ENCODE measurements at places on chromosomes 16 and 17.
A peak's percentile ranks its signal among the peaks of the same experiment; 100 is the strongest.

GRCh38 chr16:4114257-4115208, 1.7 kb downstream of the ADCY9 start:
- DNase-seq = no peak

DNA sequence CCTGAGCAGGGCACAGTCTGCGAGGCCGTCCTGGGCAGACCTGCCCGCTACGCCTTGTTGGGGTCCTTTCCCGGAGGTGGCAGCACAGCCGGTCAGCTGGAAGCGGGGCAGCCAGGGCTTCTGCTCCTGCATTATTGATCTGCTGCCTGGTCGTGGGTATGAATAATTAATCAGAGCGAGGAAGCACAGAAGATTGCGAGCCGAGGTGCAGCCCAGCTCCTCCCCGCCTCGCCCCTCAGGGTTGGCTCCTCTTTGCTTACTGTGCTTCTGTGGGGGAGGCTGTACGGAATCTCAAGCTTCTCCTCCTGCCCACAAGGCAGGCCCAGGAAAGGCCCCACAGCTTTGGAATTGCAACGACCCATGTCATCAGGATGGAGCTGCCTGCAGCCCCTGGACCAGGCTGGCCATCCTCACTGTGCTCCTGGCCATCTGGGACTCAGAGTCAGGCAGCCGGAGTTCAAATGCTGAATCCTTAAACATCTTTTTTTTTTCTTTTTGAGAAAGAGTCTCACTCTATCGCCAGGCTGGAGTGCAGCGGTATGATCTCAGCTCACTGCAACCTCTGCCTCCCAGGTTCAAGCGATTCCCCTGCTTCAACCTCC, 25.6 kb downstream of the TRARG1 start:
- DNase-seq = no peak

- no peak for DNase-seq
Observed at GRCh38 chr17:36835036-36835435, 102.2 kb upstream of the LHX1 start.

GRCh38 chr17:51050291-51051033, 70.2 kb downstream of the SPAG9 start:
- no peak for DNase-seq

DNA sequence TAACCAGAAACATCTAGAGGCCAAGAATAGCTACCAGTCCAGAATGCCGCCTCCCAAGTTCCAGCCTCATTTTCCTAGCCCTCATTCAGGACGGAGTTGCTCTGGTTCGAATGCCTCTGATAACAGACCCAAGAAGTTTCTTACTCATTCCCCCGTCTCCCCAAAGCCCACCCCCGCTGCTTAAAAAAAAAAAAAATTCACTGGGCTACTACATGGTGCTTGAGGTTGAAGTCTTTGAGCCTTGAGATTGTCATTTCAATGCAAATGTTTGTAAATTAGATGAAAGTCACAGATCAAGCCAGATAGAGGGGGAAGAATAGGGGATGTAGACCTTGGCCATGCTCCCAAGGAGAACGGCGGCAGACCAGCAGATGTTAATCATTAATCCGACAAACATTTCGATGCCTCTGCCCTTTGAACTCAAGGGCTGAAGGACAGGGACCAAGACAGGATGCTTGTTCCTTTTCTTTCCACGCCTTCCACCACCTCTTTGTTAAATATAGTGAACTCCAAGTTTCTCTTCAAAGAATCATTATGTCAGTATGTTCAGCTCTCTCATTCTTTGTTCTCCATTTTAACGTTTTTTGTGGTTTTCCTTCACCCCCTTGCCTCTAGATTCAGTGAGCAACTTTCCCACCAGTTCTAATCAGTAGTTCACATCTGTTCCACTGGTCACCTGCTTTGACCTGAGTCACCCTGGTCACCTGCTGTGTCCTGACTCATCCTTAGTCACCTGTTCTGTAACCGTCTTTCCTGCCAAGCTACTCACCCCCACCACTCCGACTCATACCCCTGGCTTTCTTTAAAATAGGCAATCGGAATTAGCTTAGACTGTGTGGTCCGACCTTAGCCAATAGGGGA, 190.3 kb downstream of the CPPED1 start:
- DNase-seq = no peak

DNA sequence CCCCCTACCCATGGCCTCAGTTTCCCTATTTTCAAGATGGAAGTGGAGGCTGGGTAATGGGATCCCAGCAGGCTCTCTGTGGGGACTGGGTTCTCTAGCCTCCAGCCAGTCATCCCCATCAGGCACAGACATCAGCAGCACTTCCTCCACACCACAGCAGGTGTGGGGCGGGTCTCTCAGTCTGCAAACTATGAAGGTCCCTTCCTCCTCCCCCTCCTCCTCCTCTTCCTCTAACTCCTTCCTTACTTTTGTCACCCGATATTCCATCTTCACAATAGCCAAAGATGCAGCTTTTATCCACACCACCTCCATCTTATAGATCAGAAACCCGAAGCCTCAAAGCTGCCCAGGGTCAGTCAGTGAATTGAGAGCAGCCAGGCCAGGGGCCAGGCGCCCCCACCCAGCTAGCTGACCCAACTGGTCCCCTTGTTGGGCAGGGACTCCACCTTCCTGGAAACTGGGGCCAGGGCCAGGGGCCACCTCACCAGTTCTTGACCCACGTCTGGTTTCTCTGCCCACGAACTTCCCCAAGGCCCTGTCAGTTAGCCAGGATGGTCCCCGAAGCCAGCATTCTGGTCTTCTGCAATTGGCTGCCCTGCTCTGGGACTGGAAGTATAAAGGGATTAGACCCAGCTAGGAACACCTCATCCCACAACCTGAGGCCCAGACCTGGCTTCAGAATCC, 2.5 kb downstream of the FAM83G start:
- no peak for DNase-seq

DNA sequence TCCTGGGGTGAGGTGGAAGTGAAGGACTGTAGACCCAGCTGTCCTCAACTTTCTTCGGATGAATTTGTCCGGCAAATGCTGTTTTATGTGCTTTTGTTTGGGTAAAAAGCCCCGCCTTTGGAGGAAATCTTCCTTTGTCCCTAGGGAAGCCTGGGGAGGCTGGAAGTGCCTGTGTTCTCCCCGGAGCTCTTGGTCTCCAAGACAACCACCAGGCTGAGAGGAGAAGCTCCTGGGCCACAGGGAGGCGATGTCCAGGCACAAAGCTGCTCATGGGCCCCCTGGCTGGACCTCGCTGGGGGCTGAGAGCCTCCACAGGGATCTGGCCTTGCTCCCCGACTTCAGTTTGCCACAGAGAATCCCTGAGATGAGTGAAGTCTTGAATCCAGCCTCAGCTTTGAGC, 293.1 kb upstream of the N4BP1 start:
- no peak for DNase-seq

- DNase-seq = no peak
Observed at GRCh38 chr17:73360961-73361761, 49.4 kb upstream of the CDC42EP4 start.

DNA sequence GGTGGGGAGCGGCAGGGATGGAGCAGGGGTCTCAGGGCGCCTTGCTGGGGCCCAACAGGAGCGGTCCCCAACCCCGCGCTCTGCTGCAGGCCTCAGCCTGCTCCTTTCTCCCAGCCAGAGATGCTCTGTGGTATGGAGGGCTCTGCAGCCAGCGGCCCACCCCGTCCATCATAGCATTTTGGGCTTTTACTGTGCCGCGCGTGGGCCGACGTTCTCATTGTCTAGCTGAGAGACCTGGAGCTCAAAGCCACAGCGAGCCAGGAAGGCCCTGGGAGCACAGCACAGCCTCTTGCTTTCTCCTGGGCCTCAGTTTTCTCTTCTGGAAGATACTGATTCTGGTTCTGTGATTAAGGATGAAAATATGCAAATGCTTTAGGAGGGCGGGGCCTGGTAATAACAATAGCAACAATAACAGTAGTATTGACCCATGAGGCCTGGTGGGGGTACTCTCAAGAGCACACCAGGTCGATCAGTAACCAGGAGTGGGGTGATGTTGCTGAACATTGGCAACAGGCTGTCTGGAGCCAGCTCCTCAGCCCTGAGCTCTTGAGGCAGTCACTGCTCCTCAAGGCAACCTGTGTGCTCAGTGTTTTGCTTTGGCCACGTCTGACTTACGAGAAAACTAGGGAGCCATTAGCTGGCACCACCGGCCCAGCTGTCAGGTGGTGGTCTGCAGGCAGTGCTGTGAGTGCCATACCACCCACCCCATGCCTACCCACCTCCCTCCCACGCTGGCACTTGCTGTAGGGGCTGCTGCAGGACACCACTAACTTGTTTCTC, 1.1 kb upstream of the RASD1 start:
- peak; percentile 4 for DNase-seq

- no peak for DNase-seq
Observed at GRCh38 chr17:77288115-77288619, 147.4 kb downstream of the SEC14L1 start.

- peak; percentile 65 for DNase-seq
Observed at GRCh38 chr16:11597235-11598095, 10.7 kb upstream of the LITAF start.

- DNase-seq = no peak
Observed at GRCh38 chr16:28182801-28183200, 29.0 kb downstream of the XPO6 start.

- no peak for DNase-seq
Observed at GRCh38 chr17:37888881-37889280, 35.3 kb upstream of the TBC1D3K start.

DNA sequence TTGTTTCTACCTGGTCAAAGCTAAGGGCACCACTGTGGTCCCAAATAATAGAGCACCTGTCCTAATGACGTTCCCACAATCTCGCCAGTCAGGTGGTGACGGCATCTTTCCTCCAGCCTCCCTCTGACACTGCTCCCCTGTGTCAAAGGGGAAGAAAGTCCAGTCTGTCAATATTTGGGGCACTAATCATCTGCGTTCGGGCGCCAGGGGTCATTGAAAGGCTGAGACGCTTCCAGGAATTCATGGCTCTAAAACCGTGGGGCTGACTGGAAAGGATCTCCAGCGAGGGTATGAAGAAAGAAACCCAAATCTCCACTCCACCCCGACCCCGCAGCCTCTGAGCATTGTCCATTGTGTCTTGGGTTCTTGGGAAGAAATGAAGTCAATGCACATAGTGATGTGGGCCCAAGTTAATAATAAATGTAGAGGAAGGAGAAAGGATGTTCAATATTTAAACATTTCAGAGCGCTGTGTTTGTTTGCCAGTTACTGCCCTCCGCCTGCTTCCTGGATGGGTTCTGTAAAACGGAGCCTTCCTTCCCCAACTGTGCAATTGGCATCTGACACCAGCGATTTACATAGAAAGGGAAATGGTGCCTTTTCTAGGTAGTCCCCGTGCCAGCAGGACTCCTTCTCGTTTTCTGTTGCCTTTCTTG, 103.2 kb downstream of the SOCS1 start:
- DNase-seq = no peak

DNA sequence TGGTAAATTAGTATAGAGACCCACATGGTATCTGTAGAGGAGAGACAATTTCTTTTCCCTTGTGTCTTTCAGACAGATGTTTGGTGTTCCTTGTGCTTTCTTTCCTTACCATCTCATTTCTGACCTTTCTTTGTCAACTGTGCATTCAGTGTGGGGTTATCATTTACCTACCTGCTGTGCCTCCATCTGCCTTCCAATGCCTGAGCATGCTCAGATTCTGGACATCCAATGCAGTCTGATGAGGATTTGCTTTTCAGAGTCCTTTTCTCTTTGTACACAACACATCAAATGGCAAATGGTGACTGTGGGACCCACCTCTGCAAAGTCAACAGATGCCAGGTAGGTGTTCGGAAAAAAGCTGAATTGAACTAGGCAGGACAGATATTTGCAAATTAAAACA, 364.8 kb downstream of the CA10 start:
- DNase-seq = no peak

GRCh38 chr16:84827897-84828296, 8.1 kb downstream of the CRISPLD2 start:
- DNase-seq = no peak

GRCh38 chr17:56478836-56479447, 114.6 kb upstream of the NOG start:
- peak; percentile 45 for DNase-seq

DNA sequence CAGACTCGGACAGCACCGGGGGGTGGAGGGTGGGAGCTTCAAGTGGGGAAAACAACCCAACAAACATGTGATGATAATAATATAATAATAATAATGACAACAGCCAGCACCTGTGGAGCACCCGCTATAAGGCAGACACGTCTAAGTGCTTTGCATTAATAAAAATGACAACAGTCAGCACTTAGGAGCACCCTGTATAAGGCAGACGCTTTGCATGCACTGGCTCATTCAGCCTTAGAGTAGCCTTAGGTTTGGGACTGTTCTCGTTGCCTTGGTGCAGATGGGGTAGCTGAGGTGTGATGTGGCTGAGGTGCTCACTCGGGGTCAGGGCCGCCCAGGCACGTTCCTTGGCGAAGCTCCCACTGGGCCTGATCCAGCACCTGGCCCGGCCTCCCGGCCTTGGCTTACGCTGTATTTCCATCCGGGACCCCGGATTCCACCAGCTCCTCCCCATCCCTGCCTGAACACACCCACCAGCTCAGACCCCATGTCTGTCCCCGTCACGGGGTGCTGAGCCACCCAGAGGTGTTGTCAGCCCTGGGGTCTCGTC, 144.0 kb upstream of the CIBAR2 start:
- DNase-seq = no peak

- no peak for DNase-seq
Observed at GRCh38 chr17:76152591-76152990, 11.5 kb upstream of the FOXJ1 start.

DNA sequence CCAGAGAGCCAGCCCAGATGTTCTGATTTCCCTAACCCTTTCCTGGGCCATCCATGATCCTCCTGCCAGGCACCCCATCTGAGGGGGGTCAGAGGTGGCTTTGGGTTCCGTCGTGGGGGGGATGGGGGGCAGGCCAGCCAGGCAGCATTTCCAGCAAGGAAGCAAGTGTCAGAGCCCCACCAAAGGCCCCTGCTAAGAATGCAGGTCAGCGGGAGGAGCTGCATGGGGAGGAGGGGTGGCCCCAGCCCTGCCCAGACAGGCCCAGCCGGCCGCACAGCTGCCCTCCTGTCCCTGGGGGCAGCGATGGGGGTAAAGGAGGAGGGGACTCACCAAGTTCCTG, 2.3 kb upstream of the SCRN2 start:
- no peak for DNase-seq

DNA sequence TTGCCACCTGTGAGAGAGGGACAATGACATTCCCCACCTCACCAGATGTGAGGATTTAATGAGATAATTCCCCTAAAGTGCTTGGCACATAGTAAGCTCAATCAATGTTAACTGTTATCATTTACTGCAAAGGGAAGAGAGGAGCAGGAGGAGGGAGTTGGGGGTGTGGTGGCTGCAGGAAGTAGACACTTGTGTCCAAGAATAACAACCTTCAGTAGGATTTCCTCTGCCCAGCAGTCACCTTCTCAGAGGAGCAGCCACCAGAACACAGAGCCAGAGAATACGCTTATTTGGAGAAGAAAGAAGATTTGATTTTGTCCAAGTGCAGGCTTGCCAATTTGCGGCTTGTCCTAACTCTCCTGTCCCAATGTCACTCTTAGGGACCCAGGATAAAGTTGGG, 10.2 kb downstream of the CBX4 start:
- no peak for DNase-seq

Data from adipocyte (in vitro differentiated cells).